ENCODE measurements at places on chromosomes 4 and X.

DNA sequence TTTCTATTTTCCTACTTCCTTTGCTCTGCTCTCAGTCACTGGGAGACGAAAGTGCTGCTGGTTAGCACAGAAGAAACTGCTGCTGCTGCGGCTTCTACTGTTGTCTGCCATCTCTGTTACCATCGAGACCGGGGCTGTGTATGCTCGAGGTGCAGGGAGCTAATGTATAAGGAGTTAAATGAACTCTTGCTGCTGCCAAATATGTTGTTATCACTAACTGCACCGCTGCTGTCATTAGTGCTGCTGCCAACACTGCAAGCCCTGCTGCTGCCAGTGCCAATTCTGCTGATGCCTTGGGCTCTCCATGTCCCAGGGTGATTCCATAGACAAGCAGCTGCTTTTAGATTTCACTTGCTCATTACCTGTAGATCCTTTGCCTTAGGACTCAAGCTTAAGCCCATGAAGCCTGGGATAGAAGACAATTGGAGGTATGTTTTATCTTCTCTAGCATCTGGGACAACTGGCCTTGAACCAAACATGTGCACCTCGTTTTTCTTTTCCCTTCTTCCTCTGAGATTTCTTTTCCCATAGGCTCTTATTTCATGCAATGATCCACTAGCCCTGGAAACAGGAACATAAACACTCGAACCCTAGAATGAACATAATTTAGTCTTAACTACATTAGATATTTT lies 107.8 kb downstream of the CCSER1 start:
- no peak for DNase-seq

DNA sequence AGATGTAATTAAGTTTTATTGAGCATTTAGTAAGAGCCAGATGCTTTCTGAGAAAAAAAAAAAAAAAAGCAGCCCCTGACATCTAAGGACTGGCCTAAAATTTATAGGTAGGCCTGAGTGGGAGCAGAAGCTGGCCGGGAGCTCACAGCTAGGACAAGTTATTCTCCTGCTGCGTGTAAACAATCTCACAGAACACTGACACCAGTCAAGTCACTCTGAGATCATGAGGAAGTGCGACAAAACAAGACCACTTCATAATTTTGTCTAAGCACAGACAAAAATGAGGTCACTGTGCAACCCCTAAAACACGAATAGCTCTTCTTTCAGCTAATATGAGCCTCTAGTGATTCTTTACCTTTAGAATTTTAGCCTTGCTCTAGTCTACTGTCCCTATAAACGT lies 15.3 kb upstream of the NSUN7 start:
- DNase-seq = no peak

DNA sequence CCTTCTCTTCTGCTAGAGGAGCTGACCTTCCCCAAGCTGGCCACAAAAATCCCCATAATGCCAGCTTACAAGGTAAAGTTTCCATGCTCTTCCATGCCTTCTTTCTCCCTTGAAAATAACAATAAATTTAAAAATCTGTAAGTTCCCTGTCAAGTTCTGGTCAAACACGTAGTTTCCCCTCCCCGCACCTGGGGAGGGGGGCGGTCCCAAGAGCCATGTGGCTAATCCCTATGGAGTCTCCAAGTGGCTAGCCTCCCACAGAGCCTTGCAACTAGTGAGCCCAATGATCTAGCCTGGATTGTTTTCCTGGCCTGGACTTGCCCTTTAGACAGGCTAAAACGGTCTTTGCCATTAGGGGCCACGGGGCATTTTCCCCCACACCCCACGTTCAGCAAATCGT lies 2.1 kb upstream of the NRK start:
- DNase-seq = no peak

DNA sequence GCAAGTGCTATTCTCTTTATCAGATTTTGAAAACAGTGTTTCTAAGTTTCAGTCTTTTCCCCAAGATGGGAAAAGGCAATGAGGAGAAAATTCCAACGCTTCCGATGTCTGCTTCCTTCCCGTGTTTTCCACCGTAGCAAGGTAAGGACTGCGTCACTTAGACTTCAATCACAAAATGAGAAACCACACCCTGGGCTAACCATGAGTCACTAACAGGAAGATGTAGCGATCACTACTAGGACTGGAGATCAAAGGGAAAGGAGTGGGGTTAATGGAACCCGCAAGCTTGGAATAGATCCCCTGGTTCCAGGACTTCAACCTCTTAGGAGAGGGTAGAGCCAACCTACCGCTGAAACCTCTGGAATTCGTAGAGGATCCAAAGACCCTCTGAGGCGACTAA lies 250.7 kb upstream of the ZFP42 start:
- DNase-seq = no peak

GRCh38 chr4:94924566-94924965 lies 166.8 kb downstream of the BMPR1B start:
- DNase-seq = no peak

DNA sequence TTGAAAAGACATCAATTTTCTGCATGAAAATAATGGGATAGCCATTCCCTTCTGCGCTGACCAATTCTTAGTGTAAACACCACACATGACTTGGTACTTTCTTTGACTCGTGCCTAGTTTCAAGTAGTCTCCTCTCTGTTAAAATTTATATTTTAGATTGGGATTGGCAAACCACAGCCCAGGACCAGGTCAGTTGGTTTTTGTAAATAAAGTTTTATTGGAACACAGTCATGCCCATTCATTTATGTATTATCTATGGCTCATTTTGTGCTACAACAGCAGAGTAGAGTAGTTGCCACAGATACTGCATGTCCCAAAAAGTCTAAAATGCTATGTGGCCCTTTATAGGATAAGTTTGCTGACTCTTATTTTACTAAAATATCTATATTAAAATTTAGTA lies 46.7 kb downstream of the BMX start:
- no peak for DNase-seq

DNA sequence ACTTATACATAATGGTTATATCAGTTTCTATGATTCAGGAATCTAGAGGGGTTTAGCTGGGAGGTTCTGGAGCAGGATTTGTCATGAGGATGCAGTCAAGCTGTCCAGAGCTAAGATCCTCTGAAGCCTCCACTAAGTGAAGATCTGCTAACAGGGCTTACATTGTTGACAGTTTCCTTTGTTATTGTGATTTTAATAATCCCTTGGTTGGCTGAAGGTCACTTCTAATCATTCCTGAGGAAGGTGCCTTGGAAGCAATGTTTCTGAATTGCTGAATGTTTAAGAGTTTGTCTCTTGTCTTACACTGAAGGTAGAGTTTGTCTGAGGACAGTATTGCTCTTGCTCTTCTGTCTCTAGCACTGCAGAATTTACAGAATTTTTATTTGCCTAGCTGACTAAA lies 41.3 kb downstream of the BANK1 start:
- no peak for DNase-seq

DNA sequence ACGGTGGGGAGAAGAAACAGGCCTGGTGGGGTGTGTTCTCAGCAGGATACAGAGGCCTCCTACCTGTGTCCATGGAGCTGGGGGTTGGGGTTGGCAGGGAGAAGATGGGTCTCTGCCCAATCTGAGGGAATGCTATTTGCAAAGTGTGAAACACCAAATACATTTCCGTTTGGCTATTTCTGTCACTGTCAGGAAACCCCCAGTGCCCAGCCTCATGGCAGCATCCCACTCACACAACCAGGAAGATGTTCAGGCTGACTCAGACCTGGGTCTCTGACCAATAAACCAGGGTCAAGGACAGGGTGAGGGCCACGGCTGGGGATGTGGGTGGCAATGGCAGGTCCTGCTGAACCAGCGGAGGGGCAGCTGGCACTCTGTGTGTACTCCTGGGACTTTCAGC lies 41.3 kb downstream of the BCOR start:
- DNase-seq = no peak

- DNase-seq = no peak
Observed at GRCh38 chrX:65862638-65863037, 177.2 kb downstream of the VSIG4 start.

GRCh38 chr4:48467891-48468290 lies 15.3 kb upstream of the SLC10A4 start:
- DNase-seq = no peak

DNA sequence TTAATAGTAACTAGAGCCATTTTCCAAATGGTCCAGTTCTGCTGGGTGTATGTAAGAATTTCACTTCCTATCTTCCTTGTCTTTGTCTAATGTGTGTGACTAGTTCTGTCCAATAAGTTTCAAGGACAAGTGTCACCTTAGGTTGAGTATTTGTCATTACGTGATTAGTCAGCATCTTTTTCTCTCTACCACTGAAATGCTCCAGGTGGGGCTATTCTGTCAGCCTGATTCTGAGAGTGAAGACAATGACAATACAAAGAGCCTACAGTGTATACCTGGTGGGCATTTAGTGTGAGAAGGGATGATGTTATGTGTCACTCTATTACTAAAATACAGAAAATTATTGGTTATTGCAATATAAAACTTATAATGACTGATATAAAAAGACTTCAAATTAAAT lies 876.3 kb downstream of the C4orf33 start:
- no peak for DNase-seq

DNA sequence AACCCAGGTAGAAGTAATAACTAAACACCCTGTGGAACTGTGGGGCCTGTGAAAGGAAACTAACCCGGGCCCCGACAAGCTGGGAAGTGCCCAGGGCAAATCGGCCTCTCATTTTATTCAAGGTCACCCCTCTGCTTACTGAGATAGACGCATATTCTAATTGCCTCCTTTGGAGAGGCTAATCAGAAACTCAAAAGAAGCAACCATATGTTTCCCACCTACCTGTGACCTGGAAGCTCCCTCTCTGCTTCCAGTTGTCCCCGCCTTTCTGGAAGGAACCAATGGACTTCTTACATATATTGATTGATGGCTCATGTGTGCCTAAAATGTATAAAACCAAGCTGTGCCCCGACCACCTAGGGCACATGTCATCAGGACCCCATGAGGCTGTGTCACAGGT lies 23.1 kb upstream of the DHRSX start:
- no peak for DNase-seq

DNA sequence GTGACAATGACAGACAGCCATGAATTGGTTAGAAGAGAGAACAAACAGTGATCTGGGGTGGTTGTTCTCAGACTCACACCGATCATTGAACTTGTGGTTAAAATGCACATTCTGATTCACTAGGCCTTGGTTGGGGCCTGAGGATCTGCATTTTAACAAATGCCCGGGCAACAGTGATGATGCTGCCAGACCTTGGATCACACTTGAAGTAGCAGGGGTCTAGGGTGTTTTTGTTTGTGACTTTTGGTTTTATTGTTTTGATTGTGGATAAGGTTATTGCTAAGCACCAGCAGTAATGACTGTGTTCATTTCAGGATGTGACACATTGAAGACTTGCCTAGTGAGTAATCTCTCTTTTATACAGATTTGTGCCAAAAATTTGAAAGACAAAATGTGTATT lies 36.5 kb downstream of the TXLNG start:
- DNase-seq = no peak

DNA sequence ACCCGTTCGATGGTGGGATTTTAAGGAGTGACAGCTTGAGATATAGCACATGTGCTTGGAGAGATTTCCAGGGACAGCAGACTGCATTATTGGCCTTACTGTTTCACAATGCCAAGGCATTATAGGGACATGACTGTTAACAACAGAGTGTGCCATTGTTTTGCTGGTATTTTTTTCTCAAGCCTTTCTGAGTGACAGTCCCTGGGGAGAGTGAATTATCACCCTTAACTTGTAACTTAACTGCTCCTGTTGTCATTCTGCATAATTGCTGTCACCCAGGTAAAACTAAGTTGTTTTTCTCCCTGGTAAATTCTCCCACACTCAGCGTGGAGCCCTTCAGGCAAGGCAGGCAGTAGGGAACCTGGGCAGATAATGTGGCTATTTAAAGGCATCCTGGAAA lies 989.2 kb upstream of the LCORL start:
- DNase-seq = no peak

- peak; percentile 50 for DNase-seq
Observed at GRCh38 chrX:7110821-7111276, 36.7 kb upstream of the STS start.

DNA sequence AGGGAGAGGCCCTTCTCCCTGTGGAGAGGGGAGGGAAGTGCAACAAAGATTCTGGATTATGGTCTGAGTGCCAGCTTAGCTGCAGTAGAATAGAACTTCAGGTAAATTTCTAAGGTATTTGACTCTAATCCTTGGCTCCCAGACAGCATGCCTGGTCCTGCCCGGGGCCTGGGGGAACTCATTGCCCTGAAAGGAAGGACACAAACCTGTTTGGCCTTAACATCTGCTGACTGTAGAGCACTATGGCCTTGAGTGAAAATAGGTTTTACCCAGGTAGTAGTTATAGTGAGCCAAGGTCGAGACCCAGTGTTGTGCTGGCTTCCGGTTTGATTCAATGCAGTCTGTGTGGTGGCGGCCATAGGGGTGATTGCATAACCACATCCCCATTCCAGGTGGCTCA lies 64.4 kb downstream of the RPS6KA6 start:
- no peak for DNase-seq

GRCh38 chrX:13937370-13938050 lies 92.2 kb downstream of the GEMIN8 start:
- peak; percentile 1 for DNase-seq

DNA sequence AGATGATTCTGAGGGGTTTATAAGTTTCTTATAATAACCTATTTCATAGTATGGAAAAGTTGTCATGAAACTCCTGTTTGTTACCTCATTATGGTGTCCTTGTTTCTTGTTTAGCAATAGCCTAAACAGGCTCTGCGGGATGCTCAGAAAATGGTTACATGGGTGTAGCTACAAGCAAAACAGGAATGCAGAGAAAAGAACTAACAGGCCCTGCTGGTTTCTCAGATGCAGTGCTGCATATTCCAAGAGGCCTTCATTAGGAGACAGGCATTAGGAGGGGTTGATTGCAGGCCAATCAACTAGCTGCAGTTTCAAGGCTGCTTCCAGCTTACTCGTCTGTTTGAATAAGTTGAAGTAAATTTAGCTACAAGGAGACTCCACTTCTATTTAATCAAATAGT lies 37.6 kb upstream of the HPGD start:
- DNase-seq = no peak

DNA sequence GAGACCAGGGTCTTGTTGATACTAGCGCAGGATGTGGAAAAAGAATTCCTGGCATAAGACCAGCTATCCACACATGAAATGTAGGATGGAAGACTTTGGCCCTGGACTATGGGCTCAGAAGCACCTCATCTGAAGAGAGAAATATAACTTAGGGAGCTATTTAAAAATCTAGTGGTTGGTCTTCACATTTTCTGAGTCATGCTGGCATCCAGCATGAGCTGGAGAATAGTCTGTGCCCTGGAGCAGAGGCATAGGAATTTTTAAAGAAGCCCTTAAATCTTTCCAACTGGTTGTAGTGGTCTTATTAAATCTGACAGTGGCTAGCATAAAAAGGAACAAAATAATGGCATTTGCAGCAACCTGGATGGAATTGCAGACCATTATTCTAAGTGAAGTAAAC lies 86.3 kb downstream of the SMARCA5 start:
- no peak for DNase-seq

GRCh38 chr4:39664828-39665731 lies 26.4 kb upstream of the SMIM14 start:
- DNase-seq = no peak

- DNase-seq = no peak
Observed at GRCh38 chr4:173019664-173020063, 148.9 kb upstream of the GALNT7 start.

DNA sequence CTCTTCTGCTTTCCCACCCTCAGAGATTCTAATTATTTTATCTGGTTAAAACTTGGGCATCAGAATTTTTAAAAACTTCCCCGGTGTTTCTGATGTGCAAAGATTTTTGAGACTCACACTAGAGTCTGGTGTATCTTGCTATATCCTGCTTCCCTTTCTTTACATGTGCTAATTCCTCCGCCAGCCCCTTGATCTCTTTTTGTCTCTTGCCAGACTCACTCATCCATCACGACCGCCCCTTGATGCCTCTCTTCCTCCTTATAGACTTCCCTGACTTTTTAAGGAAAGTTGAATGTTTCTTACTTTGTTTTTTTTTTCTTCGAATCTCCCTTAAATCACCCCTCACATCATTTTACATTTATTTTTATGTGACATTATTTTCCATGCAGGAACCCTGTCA lies 274.9 kb upstream of the PITX2 start:
- DNase-seq = no peak
